ENCODE measurements at places on chromosomes 6 and 20.

DNA sequence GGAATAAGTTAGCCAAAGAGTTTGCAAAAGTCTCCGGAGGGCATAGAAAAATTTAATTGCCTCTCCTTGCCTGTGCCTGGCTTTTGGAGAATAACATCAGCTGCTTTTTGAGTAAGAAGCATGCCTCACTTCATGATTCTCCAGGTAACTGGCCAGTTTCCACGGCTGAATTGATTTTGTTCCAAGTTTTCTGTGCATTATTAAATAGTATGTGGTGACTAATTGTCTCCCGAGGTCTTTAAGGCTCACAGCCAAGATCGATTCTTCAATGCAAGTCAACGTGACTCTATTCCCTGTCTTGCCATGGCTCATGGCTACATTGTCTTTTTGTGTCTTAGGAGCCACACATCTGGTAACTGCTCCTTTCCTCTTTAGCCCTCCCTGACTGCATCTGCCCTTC is 54.2 kb downstream of the CNR1 start:
- DNase-seq, result no peak

- no peak for DNase-seq
Measured at GRCh38 chr20:40442181-40442963, 246.7 kb downstream of the MAFB start.

DNA sequence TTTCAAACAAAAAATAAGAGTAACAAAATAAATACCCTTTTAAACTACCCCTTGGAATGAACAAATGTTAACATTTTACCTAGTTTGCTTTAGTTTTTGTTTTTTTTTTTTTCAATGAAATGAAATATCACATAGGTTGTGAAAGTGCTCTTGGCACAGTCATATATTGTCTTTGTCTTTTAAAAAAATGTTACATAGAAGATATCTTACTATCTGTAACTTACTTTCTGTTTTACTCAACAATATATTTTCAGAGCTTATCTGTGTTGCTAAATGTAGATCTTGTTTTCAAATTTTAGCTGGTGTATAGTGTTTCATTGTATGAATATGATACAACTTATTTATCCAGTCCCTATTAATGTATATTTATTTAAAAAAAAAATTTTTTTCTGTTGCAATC is 8.6 kb downstream of the CEP57L1 start:
- DNase-seq, result no peak

DNA sequence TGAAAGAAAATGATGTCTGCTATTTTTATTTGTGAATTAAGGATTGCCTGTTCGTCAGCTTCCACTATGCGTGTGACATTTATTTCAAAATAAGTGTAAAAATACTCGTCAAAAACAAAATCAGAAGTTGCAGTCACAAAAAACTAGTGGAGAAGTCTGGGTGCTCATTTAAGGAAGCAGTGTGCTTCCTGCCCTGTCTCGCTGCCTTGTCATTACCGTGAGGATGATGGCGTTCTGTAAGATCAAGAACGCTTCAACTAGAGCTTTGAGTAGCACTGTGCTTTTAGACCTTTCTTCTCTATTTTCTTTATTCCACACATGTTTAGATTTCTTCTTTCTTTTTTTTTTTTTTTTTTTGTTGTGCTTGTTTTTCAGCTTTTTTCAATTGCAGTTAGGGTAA is 186.9 kb downstream of the TBC1D7 start:
- no peak for DNase-seq

- no peak for DNase-seq
Measured at GRCh38 chr6:5365436-5366195, 104.3 kb downstream of the FARS2 start.

DNA sequence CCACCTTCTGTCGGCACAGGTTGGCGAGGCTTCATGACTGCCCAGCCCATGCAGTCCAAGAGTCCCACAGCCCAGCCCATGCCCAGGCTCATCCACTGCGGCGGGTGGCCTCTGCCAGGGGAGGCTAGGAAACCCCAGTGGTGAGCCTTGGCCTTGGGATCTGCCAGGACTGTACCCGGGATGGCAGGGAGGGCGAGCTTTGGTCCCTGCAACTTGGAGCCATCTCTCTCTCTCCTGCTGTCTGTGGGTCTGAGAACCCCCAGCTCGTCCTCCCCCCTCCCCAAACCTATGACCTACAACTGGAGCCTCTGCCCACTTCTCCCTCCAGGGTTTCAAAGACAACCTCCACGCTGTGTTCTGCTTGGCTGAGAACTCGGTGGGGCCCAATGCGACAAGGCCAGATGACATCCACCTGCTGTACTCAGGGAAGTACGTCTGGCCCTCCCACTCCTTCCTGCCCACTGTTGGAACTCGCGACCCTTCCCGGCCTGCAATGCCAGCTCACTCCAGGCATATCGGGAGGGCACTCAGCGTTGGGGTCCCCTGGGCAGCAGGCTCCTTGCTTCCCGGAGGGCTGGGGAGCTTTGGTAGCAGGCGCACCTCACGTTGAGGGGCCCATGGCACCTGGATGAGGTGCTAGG is 19.7 kb downstream of the NPEPL1 start:
- DNase-seq, result no peak

DNA sequence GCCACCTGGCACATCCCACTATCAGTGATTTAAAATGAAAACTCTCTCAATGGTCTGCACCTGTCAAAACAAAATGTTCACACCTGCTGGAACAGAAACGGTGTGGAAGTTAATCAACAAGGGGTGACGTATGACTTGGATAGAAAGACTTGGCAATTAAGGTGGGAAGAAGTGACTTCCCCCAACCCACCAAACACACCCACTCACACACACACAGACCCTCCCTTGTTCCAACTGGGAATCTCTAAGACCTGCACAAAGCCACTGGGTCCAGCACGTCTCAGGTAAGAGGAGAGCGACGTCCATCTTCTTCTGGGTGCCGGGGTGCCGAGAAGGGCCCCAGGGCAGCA is 25.1 kb upstream of the TCFL5 start:
- DNase-seq, result no peak

DNA sequence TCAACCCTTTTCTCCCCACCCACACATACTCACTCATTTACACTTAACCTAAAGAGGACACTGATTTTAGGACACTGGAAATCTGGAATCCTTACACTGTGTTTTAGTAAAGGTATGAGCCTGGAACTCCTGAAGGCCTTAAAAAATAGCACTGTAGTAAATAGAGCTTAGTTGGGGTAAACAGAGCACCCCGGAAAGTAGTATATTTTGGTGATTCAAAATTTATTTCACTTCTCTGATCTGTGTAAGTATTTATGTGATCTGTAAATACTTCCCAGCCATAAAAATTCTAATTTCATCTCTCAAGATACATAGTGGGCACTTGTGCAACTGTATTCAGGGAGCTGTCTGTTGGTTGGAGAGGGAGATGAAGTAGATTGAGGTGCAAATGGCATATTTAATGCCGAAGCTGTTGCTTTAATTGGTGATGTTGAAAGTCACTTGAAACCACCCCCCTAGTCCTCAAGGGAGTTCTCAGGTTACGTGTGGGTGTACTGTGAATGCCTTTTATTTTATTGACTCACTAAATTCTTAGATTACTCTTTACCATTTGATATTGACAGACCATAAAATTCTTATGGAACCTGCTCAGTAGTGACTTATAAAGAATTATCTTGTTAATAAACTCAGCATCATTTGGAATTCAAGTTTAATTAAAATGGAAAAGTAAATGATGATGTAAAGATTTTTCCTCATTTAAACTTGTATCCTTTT is 154.9 kb downstream of the SOX4 start:
- DNase-seq, result no peak

GRCh38 chr20:50819349-50819748 is 24.5 kb downstream of the BCAS4 start:
- no peak for DNase-seq

DNA sequence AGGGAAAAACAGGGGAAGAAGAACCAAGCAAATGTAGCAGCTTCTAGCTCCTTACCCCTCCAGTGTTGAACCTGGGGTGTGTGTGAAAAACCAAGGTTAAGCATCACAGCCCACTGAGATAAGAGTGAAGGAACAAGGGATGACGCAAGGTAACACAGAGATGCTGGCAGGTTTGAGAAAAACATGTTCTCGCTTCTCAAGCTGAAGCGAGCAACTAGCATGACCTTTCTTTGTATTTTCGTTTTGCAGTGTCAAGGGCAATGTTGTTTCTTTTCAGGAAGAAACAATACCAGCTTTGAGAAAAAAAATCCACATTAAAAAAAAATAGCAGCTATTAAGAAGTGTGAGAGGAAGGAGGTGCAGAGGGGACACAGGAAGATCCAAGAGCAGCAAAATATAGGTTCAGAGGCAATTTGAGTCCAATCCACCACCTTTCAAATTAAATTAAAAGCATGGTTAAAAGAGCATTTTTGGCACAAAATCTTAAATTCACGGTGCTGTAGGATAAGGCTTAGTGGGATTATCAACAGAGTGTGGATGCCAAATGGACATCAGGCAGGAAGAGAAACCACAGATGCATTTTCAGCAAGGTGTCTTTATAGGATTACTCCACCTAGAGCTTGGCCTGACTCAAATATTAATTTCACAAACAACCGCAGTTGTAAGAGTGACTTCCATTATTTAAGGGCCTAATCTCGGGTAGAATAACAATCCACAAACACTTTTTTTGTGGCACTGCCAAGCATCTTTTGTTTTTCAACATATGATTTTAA is 70.9 kb downstream of the SYNE1 start:
- no peak for DNase-seq
